Endothelial cell (in vitro differentiated cells): ENCODE measurements at places on chromosomes 1 and 21. TPM values are rescaled to one million over a fixed set of nuclear protein-coding genes. Genes with fewer than 3 reads are reported as not detected.

GRCh38 chr1:112140743-112141142, 151.3 kb upstream of the KCND3 start:
- H3K27ac ChIP-seq: no peak overlapping the region
- DNase-seq: no peak
- peaks cover 3% of the 10 kb centered on the region for H3K27me3 ChIP-seq
- H3K36me3 ChIP-seq: no peaks in the 10 kb centered on the region
- no peak overlapping the region for H3K4me3 ChIP-seq
- H3K4me1 ChIP-seq: no peaks in the 10 kb centered on the region

DNA sequence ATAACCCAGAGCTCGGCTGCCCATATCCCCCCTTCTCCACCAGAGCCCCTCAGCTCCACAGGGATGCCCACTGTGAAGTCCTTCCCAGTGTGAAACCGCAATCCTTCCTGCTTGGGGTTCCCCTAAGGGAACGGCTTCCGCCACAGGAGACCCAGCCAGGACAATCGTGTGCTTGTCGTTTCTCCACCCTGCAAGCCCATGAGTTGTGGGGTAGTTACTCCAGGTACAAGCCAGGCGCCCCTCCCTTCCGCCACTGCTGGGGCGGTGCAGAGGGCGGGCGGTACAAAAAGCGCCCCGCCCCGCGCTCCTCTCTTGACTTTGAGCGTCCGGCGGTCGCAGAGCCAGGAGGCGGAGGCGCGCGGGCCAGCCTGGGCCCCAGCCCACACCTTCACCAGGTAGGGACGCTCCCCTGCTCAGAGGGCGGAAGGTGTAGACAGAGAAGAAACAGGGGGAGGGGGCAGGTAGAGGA, at the start of gene TINAGL1:
TINAGL1 (plus strand) TSS at position 315 of the 469 bp plus-strand sequence. CDS start 634 bp downstream, outside the sequence.
- peaks cover 10% of the 10 kb centered on the region for H3K27me3 ChIP-seq
- H3K4me1 ChIP-seq: peaks cover 10% of the 10 kb centered on the region
- H3K27ac ChIP-seq: no peak within 1 kb of the TSS
- no peak for DNase-seq
- H3K4me3 ChIP-seq: no peak within 1 kb of the TSS

DNA sequence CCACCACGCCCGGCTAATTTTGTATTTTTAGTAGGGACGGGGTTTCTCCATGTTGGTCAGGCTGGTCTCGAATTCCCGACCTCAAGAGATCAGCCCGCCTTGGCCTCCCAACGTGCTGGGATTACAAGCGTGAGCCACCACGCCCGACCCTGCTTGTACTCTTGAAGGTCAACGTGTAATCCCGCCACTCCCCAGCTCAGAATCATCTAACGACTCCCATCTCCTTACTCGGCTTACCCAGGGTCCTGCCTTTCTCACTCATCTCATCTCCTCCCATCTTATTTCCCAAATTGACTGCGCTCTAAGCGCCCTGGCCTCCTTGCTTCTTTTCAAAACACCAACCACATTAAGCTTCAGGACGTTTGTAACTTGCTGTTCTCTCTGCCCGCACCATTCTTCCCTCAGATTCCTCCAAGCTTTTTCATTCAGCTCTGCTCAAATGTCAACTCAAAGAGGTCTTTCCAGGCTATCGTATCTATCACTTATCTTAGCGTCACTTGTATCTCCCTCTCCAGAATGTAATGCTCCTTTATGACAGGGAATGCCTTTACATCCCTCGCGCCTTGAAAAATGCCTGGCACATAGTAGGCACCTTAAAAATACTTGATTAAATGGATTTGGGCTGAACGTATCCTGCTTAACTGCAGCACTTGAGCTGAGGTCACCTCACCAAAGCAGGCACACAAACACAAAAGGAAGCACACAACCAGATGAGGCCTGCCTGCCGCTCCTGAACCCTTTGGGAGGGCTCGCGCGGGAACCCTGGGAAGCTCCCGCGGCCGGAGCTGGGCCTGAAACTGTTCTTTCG, 1.4 kb upstream of the USP1 start:
- DNase-seq: no peak
- H3K4me1 ChIP-seq: peaks cover 13% of the 10 kb centered on the region
- peaks cover 7% of the 10 kb centered on the region for H3K27me3 ChIP-seq
- H3K36me3 ChIP-seq: peaks cover 3% of the 10 kb centered on the region

DNA sequence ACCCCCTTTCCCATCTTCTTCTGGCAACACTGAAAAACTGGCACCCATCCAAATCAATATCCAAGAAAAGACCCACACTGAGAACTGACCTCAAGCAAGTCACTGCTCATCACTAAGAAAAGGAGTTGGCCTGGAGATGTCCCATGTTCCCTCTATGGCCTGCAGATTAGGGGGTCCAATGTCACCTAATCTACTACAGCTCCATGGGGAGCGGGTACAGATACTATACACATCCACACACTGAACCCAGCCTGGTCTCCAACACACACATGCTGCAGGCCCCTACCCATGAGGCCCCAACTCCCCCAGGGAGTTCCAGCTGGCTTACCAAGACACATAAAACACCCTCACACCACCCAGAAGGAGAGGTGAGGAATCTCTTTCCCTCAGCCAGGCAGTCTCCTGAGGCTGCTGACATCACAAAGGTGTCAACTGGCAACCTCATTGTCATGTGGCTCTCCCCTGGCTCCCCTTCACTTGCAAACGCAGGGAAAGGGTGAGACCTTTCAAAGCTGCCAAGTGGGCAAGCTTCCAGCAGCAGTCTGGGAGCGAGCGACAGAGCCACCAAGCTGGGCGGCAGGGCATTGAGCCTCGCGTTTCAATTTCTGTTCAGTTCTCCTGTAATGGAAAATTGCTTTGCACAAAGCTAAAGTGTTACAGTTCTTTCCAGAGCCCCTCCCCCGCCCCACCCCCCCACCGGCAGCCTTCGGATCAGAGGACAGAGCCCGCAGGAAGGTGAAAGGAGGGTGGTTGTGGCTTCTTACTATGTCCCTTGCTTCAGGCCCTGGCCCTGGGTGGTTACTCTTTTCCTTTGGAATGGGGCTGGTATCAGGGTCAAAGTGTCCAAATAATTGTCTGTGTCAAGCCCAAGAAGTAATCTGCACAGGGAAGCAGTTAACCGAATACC, at the start of gene LRRC52:
LRRC52 (plus strand) TSS at position 469 of the 907 bp plus-strand sequence; CDS start at position 766, 297 bp downstream.
- H3K4me3 ChIP-seq: no peak within 1 kb of the TSS
- H3K27me3 ChIP-seq: no peaks in the 10 kb centered on the region

DNA sequence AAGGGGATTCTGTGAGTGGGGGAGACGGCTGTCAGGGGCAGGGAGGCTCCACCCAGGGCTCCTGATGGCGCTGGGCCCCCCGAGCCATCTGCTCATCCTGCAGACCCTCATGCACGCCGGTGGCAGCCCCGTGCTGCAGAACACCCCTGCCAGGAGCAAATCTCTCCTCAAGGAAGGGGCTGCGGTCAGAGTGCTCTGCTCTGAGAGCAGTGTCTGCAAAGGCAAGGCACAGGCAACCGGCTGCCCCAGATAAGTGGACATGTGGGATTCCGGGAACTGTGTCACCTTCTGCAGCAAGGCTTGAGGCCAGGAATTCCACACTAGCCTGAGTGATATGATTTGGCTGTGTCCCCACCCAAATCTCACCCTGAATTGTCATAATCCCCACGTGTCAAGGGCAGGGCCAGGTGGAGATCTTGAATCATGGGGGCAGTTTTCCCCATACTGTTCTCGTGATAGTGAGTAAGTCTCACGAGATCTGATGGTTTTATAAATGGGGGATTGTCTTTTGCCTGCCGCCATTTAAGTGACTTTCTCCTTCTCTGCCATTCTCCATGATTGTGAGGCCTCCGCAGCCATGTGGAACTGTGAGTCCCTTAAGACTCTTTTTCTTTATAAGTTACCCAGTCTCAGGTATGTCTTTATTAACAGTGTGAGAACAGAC, 101.0 kb downstream of the PDE9A start:
- peaks cover 2% of the 10 kb centered on the region for H3K27me3 ChIP-seq
- H3K36me3 ChIP-seq: peaks cover 13% of the 10 kb centered on the region
- H3K27ac ChIP-seq: no peak overlapping the region
- H3K4me1 ChIP-seq: no peaks in the 10 kb centered on the region
- no peak overlapping the region for H3K4me3 ChIP-seq

GRCh38 chr1:13901597-13901996, 201.6 kb downstream of the PRDM2 start:
- H3K36me3 ChIP-seq: no peaks in the 10 kb centered on the region
- H3K4me3 ChIP-seq: no peak overlapping the region
- H3K27me3 ChIP-seq: no peaks in the 10 kb centered on the region
- DNase-seq: no peak

DNA sequence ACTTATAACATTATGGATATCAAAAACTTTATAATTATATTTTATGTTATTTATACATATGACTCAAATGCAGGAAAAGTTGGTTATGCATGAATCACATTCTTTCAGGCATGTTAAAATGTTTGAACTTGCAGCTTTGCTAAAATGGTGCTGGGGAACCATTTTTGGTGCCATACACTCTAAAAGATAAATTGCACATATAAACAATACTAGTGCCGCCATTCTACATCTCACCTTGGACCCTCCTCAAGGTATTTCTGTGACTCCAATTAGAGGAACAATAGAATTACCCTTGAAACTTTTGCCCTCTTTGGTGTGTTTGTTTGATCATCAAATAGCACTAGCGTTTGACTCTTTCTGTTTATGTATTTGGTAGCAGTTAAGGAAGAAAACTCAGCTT, 997 bp downstream of the PRKACB start:
- peaks cover 5% of the 10 kb centered on the region for H3K4me1 ChIP-seq
- no peaks in the 10 kb centered on the region for H3K36me3 ChIP-seq
- H3K27ac ChIP-seq: no peak overlapping the region

DNA sequence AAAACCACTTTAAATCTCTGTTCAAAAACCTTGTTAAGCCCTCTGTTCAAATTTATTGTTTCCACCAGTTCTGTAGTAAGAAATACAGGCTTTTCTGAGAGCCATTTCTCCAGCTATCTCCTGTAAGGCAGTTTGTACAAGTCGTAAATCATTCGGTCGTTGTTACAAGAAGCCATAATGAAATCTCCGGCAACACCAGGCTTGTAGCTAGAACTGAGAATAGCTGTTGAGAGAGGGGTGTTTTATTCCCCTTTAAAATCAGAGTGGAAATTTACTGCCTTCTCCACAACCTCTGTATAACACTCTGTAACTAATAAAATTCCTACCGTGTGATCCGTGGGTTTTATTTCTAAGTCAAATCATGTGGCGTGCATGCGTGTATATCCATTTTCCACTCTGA, 335.8 kb upstream of the KAZN start:
- H3K4me3 ChIP-seq: no peak overlapping the region
- no peak for DNase-seq
- H3K4me1 ChIP-seq: no peaks in the 10 kb centered on the region
- no peak overlapping the region for H3K27ac ChIP-seq

DNA sequence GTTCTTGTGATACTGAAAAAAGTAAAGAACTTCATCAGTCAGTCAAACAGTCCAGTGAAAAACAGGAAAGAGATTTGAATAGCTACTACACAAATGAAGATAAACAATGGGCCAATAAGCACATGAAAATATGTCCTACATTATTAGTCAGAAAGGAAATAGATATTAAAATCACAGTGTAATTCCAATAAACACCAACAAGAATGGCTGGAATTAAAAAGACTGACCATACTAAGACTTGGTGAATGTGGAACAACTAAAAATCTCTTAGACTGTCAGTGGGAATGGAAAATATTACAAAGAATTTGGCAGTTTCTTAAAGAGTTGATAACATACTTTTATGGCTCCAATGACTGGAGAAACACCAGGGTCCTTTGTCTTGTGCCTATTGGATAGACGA, 241.8 kb upstream of the USP24 start:
- no peak overlapping the region for H3K4me3 ChIP-seq
- no peaks in the 10 kb centered on the region for H3K36me3 ChIP-seq
- H3K27ac ChIP-seq: no peak overlapping the region
- no peaks in the 10 kb centered on the region for H3K4me1 ChIP-seq
- H3K27me3 ChIP-seq: no peaks in the 10 kb centered on the region

DNA sequence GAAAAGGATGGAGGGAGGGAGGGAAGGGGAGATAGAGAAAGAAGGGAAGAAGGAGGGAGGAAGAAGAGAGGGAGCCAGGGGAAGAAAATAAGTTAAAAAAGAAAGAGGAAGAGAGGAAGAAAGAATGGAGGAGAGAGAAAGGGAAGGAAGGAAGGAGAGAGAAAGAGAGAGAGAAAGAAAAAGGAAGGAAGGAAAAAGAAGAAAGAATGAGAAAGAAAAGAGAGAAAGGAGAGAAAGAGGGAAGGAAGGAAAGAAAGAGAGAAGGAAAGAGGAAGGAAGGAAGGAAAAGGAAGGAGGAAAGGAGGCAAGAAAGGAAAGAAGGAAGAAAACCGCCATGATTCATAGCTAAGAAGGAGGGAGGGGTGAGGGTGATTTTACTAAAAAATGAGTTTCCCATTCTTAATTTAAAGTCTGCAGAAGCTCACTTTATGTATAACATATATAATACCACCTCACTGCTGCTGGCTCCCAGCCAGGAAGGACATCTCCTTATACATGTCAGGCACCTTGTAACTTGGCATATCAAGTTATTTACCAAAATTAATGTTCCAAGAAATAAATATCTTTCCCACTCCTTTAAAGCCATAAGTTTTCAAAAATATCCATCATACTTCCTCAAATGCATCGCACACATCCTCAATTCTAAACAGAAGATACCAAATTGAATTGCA, 46.0 kb upstream of the OLIG2 start:
- DNase-seq: no peak
- no peak overlapping the region for H3K27ac ChIP-seq
- peaks cover 3% of the 10 kb centered on the region for H3K36me3 ChIP-seq
- peaks cover 8% of the 10 kb centered on the region for H3K4me1 ChIP-seq

- no peaks in the 10 kb centered on the region for H3K36me3 ChIP-seq
- DNase-seq: no peak
- H3K4me3 ChIP-seq: no peak overlapping the region
- no peaks in the 10 kb centered on the region for H3K27me3 ChIP-seq
- H3K27ac ChIP-seq: no peak overlapping the region
Observed at GRCh38 chr1:238710697-238711096, 675.7 kb upstream of the CHRM3 start.

DNA sequence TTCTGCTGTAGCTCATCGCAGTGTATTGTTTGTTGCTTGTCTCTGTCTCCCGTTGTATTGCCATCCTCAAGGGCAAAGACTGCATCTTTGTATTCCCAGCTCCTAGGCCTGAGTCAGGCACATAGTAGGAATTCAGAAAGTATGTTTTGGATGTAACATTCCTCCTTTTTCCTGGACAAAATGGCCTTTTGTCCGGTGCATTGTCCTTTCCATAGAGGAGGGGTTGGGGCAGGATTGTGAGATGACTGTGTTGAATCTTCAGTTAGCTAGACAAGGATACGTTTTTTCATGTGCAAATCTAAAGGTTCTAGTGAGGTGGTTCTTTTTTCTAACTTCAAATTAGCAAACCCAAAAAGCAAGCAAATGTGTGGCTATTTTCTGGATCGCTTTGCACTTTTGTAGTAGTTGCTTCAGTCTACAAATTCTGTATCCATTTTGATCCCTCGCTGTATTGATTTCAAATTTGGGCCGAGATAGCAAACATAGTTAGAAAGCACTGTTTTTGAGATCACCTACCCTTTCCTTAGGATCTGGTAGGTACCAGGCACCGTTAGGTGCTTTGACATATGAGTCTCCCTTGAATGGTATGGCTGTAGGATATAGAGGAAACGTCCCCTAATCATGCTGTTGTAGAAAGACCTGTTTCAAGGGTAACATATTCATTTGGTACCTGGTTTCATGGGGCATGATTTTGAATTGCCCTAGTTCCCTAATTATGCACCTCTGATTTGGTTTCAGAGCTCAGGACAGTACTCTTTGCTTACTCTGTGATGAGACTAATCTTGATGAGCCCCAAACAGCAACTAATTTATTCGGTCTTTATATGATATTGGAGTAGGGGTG, 1.2 kb downstream of the PPP1R8 start:
- peak overlapping the region; percentile 94 for H3K27ac ChIP-seq
- H3K4me1 ChIP-seq: peaks cover 13% of the 10 kb centered on the region
- no peak for DNase-seq
- peak overlapping the region; percentile 94 for H3K4me3 ChIP-seq

The CCDC24 gene
- 4.2 TPM for total RNA-seq

The LCE2A gene
- not detected for total RNA-seq

The HUNK gene
- total RNA-seq: 19.3 TPM

The UTS2 gene
- total RNA-seq: not detected

The NEK7 gene
- total RNA-seq: 44.9 TPM

The CHRM3 gene
- total RNA-seq: 41.7 TPM

The BMP8A gene
- not detected for total RNA-seq

The C1QC gene
- total RNA-seq: not detected
